Stimulated activated CD4-positive, alpha-beta T cell treated with anti-CD3 and anti-CD28 coated beads, Interleukin-4, amount 100 ng/mL, for 4 hours (primary cell): ENCODE measurements at places on chromosomes 5 and 9.

DNA sequence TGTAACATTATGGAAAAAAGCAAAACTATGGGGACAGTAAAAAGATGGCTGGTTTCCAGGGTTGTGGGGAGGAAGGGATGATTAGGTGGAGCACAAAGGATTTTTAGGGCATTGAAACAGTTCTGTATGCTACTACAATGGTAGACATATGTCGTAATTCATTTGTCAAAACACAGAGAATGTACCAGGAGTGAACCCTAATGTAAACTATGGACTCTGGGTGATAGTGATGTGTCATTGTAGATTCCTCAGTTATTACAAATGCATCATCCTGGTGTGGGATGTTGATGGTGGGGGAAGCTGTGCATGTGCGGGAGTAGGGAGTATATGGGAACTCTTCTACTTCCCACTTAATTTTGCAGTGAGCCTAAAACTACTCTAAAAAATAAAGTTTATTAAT lies 135.0 kb upstream of the GABRP start:
- DNase-seq: no peak

DNA sequence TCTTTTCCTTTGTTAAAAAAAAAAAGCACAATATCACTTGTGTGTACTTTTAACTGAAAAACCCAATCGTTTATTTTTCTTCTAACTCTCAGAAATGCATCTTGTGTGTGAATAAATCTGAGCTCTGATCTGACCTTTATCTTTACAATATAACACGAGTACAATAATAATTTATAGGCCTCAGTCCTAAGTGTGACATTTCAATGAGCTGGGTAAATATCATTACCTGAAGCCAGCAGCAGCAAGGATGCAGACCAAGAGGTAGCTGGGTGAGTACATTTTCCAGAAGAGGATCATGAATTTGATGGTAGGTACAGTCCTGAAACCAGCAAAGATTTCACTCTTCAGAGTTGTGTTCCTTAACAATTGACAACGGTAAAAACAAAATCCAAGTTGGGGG lies 264.0 kb upstream of the KIF2A start:
- DNase-seq: no peak

DNA sequence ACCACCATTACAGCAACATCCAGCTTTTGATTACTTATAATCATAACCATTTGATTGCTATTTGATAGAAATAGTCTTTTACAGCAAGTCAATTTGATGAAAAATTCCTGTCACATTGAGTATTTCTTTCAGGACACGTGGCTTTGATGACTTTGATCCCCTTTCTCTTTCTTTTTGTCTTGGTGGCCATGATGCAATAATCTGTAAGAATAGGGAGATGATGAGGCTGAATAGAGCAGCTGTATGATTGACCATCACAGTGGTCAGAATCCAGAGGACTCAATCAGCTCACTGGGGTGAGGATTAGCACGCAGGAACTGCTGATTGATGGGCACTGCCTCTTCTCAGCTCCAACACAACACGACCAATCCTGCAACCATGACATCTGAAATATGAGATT lies 262.7 kb downstream of the PARP8 start:
- no peak for DNase-seq

DNA sequence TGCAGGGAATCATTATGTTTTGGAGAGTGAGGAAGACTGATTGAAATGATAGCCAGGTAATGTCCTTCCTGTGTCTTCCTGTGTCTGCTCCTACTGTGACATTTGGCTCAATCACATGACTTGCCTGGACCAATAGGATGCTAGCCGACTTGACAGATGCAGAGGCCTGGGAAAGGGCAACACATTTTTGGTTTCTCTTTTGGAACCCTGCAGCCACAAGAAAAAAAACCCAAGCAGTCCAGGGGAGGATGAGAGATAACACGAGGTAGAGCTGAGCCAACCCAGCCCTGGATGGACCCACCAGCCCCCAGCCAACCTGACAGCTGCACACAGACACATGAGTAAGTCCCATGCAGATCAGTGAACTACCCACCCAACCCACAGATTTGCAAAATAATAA lies 256.1 kb upstream of the SMARCA2 start:
- DNase-seq: no peak

DNA sequence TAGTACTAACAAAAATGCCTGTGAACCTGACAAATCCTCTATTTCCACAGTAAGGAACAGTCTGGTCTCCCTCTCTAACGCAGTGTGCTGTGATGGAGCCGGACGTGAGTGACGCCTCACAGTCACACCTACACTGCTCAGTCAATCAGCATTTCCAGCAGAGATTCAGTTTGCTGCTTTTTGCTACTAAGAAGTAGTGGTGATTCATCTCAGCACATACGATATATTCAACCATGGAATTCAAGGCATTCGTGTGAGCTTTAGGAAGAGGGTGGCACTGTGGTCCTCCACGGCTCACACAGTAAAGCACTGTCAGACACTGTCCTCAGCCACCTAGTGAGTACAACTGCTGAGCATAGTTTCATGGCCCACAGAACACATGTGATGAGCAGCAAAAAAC lies 70.9 kb downstream of the SETX start:
- DNase-seq: no peak

DNA sequence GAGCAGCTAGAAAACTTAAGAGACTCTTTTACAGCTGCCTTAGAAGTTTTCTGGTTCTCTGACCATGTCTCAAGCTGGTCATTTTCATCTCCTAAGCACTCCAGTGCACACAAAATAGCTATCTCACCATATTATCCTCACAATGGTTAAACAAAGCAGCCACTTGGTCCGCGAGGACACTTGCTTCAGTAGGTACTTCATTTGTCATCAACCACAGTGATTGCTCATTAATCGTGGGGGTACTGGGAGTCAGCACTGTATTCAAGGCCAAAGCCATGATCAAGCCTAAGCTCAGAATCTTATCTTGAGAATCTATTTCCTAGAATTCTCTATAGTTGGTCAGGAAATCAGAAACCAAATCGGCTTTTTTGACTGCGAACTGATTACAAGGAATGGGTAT lies 2.9 kb downstream of the ARL14EPL start:
- DNase-seq: no peak

DNA sequence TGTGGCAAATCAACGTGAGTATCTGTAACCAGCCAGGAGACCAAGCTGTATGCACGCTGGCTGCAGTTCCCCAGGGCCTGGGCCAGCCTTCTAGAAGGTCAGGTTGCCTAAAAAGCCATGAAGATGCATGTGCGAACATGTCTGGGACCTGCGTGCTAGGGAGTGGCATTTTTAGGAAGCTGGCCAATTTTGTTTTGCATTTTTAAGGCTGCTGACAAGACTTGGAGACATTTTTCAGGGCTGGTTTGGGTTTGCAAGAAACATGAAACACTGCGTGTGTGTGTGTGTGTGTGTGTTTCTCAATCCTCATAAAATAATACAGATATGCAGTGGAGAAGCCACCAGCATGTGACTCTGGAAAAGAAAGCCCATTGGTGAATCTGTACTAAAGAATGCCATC lies 5.1 kb downstream of the TGFBI start:
- no peak for DNase-seq

GRCh38 chr5:53557386-53557785 lies 3.1 kb upstream of the NDUFS4 start:
- no peak for DNase-seq

- no peak for DNase-seq
Measured at GRCh38 chr9:82052081-82052480, 63.5 kb downstream of the SPATA31D1 start.

GRCh38 chr5:160903551-160903950 lies 51.5 kb upstream of the ATP10B start:
- no peak for DNase-seq

DNA sequence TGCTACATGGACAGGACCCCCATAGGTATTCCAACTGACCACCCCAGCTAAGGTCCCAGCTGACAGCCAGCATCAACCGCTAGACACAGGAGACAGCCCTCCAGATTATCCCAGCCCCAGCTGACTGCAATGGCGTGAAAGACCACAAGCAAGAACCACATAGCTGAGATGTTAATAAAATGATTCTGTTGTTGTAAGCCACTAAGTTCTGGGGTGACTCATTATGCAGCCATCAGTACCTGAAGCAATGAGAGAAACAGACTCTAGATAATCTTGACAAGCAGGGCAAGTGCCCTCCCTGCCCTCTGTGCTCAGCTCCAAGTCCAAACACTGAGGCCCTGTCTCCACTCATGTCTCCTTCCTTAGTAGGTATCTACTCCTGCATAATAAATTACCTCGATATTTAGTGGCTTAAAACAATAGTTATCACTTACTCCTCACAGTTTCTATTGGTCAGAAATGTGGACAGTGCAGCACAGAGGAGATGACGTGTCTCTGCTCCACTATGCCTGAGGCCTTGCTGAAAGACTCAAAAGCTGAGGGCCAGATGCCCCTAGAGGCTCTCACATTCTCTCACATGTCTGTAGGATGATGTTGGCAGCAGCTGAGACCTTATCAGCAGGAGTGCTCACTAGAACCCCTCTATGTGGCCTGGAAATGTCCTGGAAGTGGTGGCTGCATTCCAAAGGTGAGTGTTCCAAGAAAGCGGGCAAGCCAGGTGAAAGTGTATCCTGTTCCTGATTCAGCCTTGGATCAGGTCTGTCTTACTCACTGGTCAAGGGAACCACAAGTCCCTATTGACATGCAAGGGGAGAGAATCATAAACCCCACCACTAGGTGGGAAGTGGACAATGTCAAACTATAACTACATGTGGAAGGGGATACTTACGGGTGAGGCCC lies 2.5 kb downstream of the MGAT1 start:
- DNase-seq: no peak

DNA sequence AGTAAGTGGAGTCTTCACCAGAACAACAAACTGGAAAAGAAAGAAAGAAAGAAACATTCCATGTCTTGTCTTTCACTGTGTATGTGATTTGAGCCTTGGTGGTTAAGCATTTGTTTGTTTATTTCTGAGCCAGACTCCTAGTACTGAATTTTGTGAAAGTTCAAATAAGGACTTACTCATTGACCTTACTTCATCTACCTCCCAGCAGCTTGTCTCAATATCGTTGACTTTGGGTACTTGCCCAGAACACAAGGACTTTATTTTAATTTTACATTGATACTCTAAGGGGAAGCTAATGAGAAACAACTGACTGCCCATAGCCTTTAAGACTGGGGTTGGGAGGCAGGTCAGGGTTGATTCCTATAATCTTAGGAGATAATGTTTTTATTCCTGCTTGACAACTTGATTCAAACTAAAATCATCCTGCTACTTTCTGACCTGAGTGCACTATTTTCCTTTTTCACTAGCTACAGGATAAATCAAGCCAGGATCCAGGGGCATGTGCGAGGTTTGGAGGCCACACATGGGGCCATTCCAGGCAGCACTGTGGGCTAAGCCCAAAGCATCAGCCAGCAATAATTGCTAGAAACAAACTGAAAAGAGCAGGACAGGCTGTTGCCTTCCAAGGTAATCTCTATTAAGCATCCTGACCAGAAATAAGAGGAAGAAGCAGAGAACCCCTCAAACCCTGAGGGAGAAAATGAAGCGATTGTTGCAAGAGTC lies 138.9 kb upstream of the RUSC2 start:
- DNase-seq: no peak

DNA sequence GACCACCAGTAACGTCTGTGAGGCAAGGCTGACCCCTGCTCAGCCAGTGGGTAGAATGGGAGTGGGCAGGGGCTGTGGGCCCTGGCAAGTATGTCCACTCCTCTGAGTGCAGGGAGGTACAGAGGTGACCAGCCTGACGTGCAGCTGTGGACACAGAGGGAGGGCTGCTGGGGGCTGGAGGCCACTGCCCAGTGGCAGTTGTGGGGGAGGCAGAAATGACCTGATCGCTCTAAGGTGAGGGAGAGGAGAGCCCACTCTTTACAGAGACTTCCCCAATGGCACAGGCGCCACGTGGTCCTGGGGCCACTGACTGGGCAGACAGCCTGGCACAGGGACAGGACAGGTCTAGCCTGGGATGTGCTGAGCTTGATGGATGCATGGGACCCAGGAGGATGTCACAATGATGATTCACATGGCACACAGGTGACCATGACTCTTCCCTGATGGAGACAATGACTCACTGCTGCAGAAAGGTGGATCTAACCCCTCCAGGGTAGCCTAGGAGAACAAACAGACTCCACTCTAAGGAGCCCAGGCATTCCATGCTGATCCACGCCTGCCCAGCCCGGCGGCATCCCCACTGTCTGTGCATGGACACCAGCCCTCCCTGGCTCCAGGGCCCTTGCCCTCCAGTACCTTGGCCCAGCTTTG lies 7.7 kb downstream of the LPCAT1 start:
- DNase-seq: peak; percentile 1

DNA sequence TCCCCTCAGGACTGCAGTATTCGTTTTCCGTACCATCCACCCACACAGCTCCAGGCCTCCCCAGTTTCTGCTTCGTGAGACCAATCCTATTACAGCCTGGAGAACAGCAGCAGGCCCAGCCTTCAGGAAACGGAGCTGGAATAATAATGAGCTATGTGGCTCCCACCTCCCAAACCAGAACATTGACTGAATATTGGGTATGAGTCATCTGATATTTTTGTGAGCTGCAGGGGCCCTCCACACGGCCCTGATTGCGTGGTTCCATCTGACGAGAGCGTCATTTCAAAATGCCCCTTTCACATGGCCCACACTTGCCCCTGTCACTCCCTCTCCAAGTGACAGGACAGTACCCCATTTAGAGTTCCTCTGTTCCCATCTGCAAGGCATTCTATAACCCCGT lies 192.0 kb downstream of the BRINP1 start:
- DNase-seq: no peak

DNA sequence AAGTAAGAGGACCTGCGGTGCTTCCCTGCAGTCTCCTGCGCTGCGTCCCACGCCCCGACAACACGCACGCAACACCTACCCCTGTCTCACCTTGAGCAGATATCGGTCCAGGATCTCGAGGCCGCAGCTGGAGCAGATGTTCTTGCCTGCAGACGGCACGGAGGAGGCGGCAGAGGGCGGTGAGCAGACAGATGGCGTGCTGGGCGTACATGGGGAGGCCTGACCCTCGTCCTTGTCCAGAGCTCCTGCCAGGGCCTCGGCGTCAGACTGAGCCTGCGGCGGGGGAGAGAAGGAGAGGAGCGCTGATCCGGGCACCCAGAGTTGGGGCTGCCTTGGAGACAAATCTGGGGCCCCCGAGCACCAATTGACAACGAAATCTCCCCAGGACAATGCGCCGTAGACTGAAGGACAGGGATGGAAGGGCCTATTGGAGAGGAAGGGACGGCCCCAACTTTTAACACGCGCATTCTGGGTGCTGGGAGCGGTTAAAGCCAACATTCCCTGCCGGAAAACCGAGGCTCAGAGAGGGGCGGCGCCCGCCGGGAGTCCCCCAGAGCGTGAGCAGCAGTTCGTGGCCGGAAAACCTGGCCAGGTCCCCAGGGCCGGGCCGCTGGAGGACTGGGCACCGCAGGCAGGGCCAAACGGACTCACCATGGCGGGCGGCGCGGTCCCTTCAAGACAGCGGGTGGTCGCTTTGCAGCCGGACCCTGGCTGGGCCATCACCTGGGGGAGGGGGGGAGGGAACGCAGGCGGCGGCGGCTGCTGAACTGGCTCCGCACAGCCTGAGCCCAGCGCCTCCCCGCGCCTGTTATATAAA lies 1.8 kb downstream of the LHX6 start:
- DNase-seq: no peak

DNA sequence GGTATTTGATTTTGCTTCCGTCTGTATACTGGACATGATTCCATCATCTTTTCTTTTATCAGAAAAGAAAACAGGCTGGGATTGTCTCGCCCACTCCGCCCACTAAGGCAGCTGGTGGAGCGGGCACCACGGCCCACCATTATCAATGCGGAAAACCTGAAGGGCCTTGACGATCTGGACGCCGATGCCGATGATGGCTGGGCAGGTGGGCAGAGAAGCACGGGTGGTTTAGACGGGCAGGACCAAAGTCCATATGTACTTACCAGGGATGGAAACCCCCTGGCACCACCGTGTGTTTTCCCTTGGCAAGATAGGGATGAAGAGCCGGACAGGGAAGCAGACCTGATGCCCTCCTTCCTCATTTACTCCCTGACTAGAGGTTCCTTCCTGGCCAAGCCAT lies 53.7 kb downstream of the PRRC2B start:
- no peak for DNase-seq
